Activated CD8-positive, alpha-beta T cell treated with anti-CD3 and anti-CD28 coated beads for 36 hours (primary cell): ENCODE measurements at places on chromosomes 12 and 14. TPM values are rescaled to one million over a fixed set of nuclear protein-coding genes. Genes with fewer than 3 reads are reported as not detected.

DNA sequence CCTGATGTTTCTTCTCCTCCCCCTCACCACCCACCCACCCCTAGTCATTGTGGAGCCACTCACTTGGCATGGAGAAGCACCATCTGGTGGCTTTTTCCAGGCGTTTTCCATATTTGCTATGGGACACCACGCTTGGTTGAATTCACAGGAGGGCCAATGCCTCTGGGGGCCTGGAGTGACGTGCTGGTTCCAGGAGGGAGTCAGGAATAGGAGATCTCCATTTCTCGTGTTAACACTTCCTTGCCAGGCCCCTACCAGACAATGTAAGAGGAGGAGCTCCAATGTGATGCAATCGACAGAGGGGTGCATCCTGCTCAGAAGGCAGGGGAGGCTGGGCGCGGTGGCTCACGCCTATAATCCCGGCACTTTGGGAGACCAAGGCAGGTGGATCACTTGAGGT, 21.6 kb upstream of the TESC start:
- H3K27ac ChIP-seq = no peak overlapping the region
- H3K4me1 ChIP-seq = peaks cover 10% of the 10 kb centered on the region
- no peak for DNase-seq
- H3K4me3 ChIP-seq = no peak overlapping the region
- H3K27me3 ChIP-seq = no peaks in the 10 kb centered on the region

KRT86 gene
- total RNA-seq = not detected

- peaks cover 4% of the 10 kb centered on the region for H3K27me3 ChIP-seq
- H3K4me1 ChIP-seq = no peaks in the 10 kb centered on the region
- no peaks in the 10 kb centered on the region for H3K36me3 ChIP-seq
- H3K27ac ChIP-seq = no peak overlapping the region
- no peak for DNase-seq
Observed at GRCh38 chr14:24817212-24818057, 183.4 kb upstream of the GZMB start.

DNA sequence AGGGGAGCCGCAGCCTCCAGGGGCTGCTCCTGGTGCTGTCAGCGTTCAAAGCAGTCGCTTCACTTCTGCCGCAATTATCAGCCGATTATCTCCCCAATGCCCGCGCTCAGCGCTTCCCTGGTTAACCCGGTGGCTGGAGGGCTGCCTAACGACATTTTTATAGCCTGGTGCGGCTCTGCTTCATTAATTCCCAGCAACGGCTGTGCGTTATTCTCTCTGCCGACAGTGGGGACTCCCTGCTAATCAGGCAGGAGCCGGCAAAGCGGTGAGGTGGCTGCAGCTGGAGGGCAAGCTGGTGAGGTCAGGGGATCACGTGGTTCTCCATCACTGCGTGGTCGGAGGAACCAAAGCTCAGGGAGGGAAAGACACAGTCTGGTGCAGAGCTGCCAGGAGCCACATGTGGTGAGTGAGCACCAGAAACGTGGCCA, 62.9 kb downstream of the GLRX5 start:
- no peak overlapping the region for H3K4me3 ChIP-seq
- H3K27ac ChIP-seq = no peak overlapping the region
- H3K36me3 ChIP-seq = no peaks in the 10 kb centered on the region
- H3K27me3 ChIP-seq = peaks cover 18% of the 10 kb centered on the region

OVCH1 gene
- total RNA-seq = not detected

MYO1H gene
- not detected for total RNA-seq

DNA sequence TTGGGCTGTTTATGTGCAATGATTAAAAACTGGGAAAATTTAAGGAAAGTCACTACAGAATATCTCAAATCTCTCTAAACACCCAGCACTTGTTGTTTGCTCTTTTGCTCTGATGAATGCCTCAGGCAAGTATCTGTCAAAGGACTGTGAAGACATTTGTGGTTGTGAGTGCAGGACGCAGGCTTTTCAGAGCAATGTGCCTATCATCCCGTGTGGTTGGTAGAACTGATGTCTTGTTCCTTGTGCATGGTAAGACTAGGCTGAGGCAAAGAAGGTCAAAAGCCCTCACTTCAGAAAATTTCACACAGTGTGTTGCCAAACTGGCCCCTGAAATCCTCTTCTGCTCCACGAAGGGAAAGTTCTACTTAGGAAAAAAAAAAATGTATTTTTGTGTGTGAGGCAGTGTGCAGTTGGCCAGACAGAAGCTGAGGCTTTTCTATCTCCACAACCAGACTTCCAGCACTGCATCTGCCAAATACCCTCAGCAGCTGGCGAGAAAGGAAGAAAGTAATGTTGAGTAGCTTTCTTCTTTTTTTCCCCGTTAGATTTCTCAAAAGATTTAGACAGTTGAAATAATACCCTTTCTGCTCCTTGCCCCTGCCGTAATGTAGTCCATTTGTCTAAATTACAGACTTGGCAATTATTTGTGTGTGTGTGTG, 1103.1 kb downstream of the VRK1 start:
- no peak overlapping the region for H3K4me3 ChIP-seq
- no peak overlapping the region for H3K27ac ChIP-seq
- DNase-seq = no peak
- H3K4me1 ChIP-seq = peaks cover 2% of the 10 kb centered on the region

GRCh38 chr12:116164250-116165035, 113.0 kb downstream of the MED13L start:
- DNase-seq = peak; percentile 29
- H3K4me1 ChIP-seq = peaks cover 43% of the 10 kb centered on the region
- H3K27ac ChIP-seq = peak overlapping the region; percentile 66
- H3K4me3 ChIP-seq = no peak overlapping the region
- no peaks in the 10 kb centered on the region for H3K27me3 ChIP-seq
- peaks cover 2% of the 10 kb centered on the region for H3K36me3 ChIP-seq
